GM20000 (cell line): ENCODE measurements at places on chromosomes 6 and 20.

DNA sequence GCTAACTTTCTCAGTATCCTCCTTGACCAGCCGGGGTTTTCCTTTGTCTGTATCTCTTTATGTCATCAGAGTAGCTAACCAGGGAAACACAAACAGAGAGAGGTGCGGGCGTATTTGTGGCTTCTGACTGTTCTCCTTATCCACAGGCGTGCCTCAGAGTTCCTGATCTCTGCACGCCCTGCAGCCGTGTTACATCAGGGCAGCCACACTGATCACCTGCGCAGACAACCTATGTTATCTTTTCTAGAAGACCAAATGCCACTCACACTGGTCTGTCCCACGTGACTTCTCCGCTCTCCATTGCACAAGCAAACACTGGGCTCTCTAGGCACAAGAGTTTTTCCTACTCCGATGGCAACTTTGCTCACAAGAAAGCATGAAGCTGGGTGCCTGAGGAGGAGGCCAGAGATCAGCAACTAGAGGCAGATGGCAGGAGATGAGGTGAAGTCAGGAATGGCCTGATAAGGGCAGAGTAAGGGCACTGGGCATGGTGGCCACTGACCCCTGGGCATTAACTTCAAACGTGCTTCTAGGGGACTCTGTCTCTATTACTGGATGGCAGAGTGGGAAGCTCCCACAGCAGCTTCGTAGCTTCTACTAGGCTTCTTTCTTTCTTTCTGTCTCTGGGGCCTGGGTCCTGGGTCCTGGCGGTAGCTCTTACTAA is 4.5 kb downstream of the PDE10A start:
- no peak for DNase-seq

GRCh38 chr6:127199470-127199869 is 67.2 kb upstream of the RNF146 start:
- no peak for DNase-seq

GRCh38 chr20:61307686-61308476 is 55.8 kb downstream of the CDH4 start:
- DNase-seq = no peak

DNA sequence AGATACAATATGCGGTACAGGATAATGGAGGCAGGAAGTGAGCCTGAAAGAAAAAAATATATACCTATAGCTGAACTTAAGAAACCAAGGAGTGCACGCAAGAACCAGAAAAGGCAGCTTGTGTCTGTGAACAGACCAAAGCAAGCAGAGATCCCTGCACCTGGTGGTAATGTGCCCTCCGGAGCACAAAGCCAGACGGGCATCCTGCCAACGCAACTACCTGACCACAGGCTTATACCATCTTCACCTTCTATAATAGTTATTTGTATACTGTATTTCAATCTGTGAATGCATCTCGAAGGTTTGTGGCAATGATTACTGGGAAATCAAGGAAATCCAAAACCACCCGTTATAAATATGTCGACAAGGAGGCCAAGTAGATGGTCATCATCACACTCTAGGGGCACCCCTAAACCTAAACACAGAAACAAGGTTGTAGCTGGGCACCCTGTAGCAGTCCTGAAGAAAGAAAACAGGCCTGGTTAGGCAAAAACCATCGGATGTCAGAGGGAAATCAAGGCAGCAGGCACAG is 801 bp downstream of the FBXL4 start:
- peak; percentile 18 for DNase-seq

GRCh38 chr6:42086046-42087035 is 36.0 kb downstream of the TAF8 start:
- no peak for DNase-seq

DNA sequence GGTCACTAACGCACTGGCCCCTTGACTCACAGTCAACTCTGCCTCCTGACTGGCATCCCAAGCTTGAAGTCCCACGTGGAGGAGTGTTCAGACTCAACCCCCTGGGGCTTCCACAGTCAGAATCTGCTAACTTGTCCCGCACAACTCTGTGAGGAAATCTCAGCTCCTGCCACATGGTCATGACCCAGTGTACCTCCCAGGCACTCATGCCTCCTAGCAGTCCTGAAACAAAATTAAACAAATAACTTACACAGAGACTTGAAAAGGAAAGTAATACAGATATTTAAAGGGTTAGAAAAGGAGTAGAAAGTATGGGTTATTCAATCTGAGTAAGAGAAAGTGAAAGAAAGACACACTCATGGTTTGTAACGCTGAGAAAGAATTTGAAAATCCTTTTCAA is 134.9 kb downstream of the GMDS start:
- DNase-seq = peak; percentile 25

DNA sequence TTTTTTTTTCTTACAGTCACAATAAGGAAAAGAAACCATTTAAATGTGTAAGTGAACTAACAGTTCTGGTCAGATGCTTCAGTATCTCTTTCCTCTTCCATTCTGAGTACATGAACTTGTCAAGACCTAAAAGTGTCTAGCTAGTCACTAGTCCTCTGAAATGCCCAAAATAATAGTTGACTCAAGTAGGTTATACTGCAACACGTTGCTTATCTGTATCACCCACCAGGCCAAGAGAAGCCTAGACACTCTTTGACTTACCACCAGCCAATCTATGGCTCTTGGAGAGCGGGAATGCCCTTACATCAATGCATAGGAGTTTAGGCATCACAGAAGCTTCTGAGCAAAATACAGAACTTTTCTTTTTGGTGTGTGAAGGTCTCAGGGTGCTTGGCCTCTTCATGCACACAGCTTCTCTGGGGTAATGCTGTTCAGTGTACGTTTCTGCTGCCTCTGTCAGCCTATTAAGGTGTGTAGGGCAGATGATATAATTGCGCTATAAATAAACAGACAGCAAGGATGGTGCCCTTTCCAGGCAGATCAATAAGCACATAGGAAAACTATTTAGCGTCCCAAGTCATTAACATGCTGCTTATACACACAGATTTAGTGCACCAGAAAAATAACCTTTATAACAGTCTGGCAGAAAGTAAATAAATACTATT is 7.8 kb upstream of the GFOD1 start:
- no peak for DNase-seq

GRCh38 chr6:6701864-6702263 is 113.3 kb downstream of the LY86 start:
- DNase-seq = no peak

- DNase-seq = no peak
These were observed 4.2 kb downstream of the RIMS4 start for GRCh38 chr20:44805979-44806620.

- DNase-seq = no peak
These were observed 46.0 kb upstream of the ADGRG6 start for GRCh38 chr6:142255785-142256184.

DNA sequence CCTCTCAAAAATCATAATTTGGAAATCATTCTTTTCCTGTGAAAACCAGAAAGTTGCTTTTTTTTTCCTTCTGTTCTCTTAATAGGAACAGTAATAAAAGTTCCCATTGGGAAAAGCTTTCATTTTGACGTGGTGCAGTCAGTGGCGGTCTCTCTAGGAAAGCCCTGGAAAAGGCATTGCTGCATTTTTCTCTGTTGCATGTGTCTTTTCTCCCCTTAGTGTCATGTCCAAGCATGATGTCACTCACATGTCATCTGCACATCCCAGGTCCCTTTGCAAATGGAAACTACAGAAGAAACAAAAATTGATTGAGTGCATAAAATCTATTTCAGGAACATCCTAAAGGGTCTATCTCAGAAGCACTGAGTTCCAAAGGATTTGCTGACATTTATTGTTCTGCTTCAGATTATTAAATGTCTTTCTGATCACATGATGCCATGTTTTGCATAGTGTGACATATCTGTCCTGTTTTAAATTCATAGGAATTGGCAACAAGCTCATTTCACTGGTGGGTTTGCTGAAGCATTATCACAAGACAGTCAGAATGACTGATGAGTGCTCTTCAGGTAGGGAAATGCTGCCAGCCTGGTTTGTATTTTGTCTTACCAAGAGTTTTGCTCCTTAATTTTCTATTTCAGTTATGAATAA is 208.7 kb downstream of the SOX4 start:
- no peak for DNase-seq

GRCh38 chr6:156647140-156647784 is 129.9 kb upstream of the ARID1B start:
- no peak for DNase-seq

- DNase-seq = no peak
These were observed 60.2 kb downstream of the SLC22A23 start for GRCh38 chr6:3396503-3397180.

GRCh38 chr6:26087284-26088115 is at the start of gene HFE:
TSS of gene HFE (plus strand) at chr6:26087429. CDS start at chr6:26087441, 12 bp downstream.
- peak; percentile 27 for DNase-seq

DNA sequence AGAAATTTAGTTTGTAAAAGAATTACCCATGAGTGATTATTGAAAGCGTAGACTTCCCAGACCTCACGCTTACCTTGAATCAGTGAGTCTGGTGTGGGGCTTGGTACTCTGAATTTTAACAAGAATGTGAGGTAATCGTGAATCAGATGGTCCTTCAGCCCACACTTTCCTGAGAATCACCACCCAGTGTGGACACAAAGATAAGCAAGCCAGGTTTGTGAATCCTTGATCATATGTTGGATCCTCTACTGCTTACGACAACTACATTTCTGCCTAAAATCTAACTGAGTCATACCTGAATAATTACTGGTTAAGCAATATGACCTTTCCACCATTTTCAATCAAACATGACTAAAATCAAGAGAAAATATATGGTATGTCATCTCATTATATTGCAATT is 589.3 kb downstream of the TFAP2A start:
- DNase-seq = no peak

DNA sequence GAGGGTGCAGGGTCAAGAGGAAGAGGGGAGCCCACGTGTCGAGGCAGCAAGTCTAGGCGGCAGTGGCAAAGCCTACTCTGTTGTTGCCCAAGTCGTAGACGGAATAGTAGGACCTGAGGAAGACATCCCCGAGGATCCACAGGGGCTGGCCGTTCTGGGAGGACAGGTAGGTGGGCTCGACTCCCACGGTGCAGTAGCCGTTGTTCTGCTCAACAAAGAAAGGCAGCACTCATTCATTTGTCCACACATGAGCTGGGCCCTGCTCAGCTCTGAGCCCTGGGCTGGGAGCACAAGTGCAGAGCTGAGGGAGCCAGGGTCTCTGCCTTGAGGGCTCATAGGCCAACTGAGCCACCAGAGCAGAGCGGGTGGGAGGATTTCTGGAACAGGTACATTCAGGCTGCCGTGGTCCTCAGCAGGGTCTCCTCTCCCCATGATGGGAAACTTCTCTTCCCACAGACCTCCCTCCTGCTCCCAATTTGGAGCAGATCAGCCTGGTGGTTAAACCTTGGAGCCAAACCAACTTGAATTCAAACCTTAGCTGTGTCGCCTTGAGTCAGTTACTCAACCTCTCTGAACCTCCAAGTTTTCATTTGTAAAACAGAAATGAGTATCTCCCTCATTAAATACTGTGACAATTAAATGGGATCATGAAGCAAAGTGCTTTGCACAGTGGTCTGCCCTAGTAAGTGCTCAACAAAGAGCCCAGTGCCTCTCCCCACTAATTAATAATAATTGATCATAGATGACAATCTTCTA is 1.6 kb upstream of the TFEB start:
- DNase-seq = no peak

DNA sequence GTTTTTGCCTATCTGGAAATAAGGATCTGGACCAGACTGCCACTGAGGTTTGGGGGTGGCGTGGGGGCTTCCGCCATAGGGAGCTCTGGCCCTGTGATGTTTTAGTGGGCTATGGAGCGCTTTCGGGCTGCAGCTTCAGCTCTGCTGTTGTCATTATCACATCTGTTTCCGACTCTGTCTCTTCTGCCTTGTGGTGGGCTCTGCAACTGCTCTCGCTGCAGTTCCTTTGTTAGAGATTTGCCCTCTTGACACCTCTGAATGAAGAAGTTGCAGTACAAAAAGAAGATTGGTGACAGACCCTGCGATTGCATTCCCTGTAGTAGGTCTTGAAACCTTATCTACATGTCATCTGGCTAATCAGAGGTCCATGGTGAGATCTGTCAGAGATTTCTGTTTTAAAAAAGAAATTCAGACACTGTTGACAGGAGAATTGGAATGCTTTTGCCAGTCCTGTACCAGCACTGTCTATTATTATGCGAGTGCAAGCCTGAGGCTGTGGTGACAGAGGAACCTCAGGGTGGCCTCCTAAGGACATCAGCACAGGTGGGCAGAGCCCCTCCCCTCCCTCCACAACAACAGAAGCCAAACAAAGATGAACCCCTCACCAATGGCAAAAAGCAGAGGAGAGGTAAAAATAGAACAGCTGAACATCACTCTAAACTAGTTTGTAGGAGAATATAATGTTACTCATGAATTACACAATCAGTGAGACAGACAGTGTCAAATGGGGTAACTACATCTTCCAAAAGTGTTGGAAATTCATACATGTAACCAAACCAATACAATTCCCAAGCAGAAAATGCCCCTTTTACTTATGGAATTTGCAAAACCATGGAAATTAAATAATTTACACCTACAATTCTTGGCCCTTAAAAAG is 63.5 kb upstream of the DEFB112 start:
- DNase-seq = no peak

GRCh38 chr6:6781172-6781872 is 192.8 kb downstream of the LY86 start:
- DNase-seq = no peak

DNA sequence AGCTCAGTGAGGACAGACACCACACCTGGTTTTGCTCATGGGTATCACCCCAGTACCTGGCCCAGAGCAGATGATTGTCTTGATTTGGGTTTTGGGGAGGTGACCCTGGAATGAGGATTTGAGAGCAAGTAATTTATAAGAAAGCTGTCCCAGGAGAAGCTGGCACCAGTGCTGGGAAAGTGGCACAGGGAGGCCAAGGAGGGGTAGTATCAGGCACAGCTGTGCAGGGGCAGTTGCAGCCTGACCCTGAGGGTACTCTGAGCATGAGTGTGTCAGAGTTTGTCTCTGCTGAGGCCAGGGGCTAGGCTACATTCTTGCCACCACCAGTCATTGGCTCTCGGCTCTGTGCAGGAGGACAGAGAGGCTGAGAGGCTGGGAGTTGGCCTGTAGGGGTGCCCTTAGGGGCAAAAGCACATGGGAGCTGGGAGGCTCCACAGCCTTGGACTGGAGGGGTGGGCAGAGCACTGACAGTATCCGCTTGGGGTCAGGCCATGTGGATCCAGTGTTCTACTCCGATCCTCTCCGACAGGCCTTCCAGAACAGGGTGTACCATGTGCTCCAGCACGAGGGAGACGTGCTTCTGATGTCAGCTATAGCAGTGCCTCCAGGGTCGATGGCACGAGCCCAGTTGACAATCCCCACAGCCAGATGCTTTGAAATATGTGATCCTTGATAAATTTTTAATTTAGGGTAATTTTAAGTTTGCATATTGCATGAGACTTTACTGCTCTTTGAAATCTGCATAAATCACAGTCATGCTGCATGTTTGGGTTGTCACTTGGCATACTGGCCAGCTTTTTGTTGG is 121.3 kb downstream of the PHACTR3 start:
- no peak for DNase-seq

- DNase-seq = no peak
These were observed 3.5 kb downstream of the ZKSCAN8 start for GRCh38 chr6:28145231-28145630.

GRCh38 chr20:58473453-58474425 is 41.5 kb downstream of the APCDD1L start:
- DNase-seq = no peak

GRCh38 chr20:36988494-36988966 is 37.0 kb upstream of the SAMHD1 start:
- no peak for DNase-seq

GRCh38 chr20:326645-327185 is 1.4 kb downstream of the SOX12 start:
- no peak for DNase-seq
